Putamen (tissue), 1 donor: ENCODE measurements at places on chromosomes 4 and X.

- no peak for DNase-seq
These were observed 88.3 kb downstream of the IL15 start for GRCh38 chr4:141724646-141725045.

- no peak for DNase-seq
These were observed 10.0 kb upstream of the ELF4 start for GRCh38 chrX:130120321-130120731.

- no peak for DNase-seq
These were observed 50.1 kb upstream of the CLNK start for GRCh38 chr4:10734697-10735096.

DNA sequence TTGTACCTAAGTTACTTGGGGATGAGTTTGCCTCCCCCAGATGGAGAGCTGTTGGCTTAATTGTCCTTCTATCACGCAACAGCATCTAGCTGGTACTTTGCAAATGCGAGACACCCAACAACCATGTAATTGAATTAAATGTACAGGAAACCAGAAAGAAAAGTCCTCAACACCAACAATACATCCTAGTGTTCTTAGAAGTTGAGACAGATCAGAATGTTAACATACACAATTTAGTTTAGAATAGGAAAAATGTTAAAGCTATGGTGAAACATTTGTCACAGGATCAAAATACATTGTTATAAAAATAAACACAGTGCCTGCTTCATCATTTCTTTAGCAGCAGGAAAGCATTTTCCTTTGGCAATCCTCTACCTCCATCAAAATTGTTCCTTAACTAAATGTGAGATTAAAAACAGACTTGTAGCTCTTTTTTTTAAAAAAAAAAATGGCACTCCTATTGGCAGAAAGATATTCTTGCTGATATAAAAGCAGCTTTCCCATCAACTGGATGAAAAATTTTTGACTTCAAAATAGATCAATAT is 163.1 kb upstream of the MID1 start:
- DNase-seq = no peak

DNA sequence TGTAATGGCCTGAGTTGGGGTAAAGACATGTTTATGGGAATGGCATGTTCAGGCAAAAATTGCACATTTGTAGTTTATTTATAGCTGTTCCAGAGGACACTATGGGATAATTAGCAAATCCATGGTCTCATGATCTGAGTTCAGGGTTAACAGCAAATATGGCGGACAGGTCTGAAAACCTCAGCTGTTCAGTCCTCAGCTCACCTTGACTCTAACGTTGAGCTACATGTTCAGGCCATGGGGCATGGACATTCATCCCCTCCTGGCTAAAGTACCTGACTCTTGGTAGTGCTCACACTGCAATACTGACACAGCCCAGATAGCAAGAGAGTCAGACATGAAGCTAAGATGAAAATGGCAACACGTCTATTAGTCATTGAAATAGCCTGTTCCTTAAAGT is 161.6 kb upstream of the GPC4 start:
- DNase-seq = no peak

GRCh38 chrX:129632443-129632842 is 22.3 kb downstream of the APLN start:
- DNase-seq = no peak

GRCh38 chrX:41542135-41542534 is 95.0 kb downstream of the NYX start:
- DNase-seq = no peak

DNA sequence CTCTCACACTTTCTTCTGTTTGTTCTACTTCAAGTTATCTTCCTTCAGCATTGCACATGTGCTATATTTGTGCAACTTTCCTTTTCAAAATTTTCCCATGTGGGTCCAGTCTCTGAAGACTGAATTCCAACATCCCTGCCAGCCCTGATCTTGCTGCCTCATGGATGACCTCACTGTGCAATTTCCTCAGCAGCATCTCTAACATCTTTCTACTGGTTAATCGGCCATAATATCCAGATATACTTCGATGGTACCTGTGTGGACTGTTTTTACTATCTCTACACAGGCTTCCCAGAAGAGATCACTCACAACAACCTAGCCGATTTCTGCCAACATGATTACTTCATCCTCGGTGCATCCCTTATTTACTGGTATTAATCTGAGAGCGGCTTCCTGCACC is 41.5 kb downstream of the GPM6A start:
- DNase-seq = no peak

DNA sequence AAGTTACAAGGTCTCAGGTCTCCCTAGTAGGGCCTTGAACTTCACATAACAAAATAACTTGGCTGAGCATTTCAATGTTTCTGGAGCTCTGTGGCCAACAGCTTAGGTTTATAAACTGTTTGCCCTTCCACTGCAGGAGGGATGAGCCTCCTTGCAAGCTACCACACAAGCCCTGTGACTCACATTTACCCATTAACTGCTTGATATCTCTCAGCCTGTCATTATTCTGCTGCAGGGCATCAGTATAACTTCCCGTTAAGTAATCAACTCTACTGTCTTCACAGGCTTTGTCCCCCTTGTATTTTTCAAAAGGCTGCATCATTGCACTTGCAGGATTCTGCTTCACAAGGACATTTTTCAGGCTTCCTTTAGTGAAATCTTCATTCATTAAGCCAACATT is 151.7 kb upstream of the CXCL13 start:
- DNase-seq = no peak

DNA sequence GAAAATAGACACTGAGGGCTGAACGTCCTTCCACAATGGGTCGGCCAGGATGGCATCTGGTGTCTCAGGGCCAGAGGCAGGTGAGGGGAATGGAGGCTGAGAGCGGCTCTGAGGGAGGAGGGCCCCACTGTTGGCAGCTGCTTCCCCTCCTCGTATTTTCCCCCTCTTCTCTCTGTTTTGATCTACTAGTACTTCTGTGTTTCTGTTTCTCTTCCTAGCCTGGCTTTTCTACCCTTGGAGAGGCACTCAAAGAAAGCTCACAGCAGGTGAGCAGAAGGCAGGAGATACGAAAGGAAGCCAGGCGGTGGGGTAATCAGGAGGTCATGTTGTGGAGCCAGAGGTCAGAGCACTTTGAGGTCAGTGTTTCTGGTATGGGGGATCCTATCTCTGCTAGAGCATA is 151.8 kb upstream of the GATB start:
- DNase-seq = no peak

DNA sequence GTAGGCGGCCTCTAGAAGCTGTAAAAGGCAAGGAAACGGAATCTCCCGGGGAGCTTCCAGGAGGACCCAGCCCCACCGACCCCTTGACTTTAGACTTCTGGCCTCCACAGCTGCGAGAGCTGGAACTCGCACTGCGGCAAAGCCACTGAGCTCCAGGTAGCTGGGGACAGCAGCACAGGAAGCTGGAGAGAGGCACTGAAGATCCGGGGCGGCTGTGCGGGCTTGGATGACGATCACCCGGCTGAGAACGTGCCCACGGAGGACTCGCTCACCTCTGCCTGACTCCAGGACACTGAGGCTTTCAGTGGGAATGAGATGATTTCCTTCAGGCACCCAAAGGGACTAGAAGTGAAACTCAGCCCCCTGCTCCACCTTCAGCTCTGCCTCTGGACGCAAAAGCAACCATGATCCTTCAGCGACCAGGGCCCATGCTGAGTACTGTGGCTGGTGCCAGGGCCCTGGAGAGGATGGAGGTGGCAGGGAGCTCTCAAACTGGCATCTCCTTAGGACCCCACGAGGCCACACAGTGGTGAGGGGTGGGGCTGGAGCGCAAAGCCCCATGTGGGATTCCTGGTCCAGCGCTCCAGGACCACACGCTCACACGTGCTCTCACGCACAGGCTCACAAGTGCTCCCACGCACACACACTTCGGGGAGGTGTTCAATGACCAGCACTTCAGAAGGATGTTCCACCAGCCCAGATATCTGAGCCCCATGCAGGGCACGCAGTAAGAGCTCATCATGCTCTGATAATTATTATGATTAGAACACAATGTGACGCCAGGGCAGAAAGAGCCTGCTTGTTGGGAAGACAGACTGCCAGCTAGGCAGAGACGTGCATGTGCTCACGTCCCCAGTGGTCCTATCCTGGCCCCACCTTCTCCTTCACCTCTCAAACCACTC is 47.2 kb downstream of the ADRA2C start:
- no peak for DNase-seq

DNA sequence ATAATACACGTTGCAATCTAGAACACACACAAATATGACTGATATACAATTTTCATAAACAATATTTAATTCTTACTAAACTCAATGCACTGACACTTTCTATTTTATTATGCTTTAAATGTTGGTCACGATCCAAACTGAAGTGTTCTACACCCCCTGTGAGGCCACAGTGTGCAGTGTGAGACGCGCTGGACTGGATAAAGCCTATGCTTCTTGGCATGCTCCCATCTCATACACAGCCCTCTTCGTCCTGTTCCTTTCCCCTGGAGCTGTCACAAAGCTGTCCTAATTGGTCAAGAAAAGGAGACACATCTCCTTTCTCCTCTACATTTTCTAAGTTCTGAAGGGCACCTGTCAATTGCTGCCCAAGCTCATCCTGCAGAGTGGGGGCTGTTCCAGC is 72.0 kb downstream of the SCD5 start:
- no peak for DNase-seq

GRCh38 chr4:71049395-71049794 is 55.9 kb downstream of the DCK start:
- no peak for DNase-seq

DNA sequence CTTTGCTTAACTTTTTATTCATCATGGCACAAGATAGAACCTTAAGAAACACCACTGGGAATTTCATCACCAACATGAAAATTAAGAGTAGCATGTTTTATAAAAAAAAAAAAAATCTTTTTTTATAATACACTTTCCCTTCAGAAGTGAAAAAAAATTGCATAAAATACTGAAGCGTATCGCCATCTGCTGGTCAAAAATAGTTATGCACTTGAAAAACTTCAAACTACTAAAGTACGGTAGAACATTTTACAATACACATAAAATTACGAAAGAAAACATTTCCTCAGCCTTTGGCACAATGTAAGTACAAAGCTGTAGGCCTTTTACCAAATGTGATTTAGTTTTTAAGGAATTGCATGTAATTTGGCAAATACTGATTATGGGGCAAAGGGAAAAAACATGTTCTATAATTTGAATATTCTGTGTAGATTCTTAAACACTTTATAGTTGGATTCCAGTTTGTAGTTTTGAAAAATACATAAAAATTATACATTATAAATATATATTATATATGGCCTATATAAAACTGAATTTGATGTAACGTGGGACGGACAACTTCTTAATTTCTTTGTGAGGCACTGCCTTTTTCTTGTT is 26.5 kb downstream of the HCCS start:
- DNase-seq = no peak
